ENCODE measurements at places on chromosomes 7 and 10.

DNA sequence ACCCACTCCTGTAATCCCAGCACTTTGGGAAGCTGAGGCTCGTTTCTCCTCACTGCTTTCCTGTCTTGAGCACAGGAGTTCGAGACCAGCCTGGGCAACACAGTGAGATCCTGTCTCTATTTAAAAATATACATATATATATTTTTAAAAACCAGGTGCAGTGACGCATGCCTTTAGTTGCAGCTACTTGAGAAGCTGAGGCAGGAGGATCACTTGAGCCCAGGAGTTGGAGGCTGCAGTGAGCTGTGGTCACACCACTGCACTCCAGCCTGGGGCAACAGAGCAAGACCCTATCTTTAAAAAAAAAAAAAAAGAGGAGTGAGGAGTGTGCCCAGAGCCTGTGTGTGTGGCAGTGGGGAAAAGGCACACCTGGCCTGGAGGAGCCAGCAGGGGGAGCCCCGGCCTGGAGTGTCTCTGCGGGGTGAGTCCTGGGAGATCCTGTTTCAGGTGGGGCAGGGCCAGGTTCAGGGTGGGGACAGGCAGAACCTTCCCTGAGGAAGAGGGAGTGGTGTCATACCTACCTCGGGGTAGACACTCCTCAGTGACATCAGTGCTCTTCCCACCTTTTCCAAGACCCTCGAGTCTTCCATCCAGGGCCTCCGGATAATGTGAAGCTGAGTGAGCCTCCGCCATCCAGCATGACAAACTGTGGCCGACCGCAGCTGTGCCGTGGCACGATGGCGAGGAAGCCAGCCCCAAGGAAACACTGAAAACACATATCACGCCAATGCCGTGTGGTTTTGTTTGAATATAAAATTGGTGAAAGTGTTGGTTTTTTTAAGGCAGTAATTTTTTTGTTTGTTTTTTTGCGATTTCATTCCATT is 9.0 kb upstream of the ARPC1B start:
- DNase-seq = peak; percentile 57

- DNase-seq = no peak
Measured at GRCh38 chr10:8129438-8129837, 75.0 kb downstream of the GATA3 start.

GRCh38 chr7:129952086-129952652 is 591 bp downstream of the UBE2H start:
- peak; percentile 1 for DNase-seq

- no peak for DNase-seq
Measured at GRCh38 chr7:100764841-100765240, 31.4 kb downstream of the ZAN start.

GRCh38 chr10:19654576-19654975 is 161.7 kb upstream of the PLXDC2 start:
- no peak for DNase-seq
